ENCODE measurements at places on chromosomes 3 and 15.

- DNase-seq: no peak
Observed at GRCh38 chr3:113118336-113118735, 93.0 kb upstream of the BOC start.

DNA sequence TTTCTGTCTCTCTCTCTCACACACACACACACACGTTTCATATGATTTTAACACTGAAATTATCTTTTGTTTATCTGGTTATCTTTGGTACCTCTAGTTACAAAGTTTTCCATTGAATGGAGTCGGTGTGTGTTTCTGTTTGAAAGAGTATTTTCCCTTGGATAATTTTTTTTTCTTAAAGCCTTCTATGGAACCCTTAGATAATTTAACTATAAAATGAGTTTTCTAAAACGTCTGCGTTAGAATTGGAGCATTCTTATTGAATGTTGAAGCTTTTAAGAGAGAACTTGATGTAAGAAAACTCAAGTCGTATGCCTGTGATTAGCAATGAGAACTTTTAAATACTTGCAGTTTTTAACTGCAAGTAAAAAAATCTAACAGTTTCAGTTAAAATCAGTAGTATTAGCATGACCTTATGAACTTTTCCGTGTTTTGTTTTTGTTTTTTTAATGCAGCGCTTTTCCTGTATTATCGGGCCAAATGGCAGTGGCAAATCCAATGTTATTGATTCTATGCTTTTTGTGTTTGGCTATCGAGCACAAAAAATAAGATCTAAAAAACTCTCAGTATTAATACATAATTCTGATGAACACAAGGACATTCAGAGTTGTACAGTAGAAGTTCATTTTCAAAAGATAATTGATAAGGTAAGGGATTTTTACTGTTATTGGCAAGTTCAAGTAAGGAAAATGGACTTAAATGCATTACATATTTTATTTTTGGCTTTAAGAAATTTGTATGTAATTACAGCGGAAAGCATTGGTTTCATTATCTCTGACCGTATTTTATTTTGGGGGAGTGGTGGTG, 3.0 kb downstream of the SMC4 start:
- DNase-seq: no peak

DNA sequence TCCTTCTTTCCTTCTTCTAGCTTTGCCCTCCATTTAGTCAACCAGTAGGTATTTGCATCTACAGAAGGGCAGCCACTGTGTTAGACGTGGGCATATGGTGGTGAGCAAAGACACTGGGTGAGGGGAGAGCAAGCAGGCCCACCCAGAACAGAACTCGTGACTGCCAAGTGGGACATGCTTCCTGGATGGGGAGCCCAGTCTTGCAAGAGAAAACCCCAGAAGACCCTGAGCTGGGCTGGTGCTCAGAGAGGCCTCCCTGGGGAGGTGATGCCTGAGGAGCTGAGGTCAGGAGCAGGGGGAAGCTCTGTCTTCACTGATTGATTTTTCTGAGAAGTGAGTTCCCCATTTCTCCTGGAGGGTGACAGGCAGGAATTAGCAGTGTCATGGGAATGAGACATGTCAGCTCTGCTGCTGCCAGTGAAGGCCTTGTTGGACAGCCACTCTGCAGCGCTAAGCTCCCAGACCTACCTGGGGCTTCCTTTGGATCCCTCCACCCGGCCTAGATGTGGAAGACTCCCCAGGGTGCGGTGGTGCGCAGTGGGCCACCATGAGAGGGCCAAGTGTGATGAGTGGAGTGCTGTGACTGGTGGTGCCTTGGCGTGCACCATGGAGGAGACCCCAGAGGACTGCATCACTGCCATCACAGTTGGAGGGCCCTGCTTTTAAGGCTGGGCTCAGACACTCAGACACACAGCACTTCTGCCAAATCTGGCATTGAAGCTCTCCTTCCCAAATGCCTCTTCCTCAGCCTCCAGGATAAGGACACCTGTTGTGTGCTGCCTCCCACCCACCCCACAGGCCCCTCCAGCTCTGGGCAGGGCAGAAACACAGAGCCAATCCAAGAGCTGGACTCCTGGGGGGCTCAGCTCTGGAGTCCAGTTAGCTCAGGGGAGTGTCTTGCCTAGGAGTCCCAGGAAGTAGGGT, 40.0 kb upstream of the TOPBP1 start:
- DNase-seq: no peak

GRCh38 chr15:70013656-70014313, 83.9 kb downstream of the TLE3 start:
- no peak for DNase-seq

- no peak for DNase-seq
Observed at GRCh38 chr3:5115506-5116162, 6.5 kb upstream of the ARL8B start.

DNA sequence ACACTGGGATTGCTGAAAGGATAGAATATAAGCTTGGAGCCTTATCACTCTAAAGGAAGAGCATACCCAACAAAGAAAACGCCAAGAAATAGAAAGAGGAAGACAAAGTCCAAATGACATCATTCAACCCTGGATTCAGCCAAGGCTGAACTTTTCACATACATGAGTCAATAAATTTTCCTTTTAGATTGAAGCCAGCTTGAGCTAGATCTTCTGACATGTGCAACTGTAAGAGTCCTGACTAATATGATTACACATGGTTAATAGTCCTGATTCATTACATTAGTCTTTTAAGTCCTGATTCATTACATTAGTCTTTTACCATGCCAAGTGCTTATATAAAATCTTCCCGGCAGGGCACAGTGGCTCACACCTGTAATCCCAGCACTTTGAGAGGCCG, 13.6 kb upstream of the DENND6A start:
- DNase-seq: no peak

DNA sequence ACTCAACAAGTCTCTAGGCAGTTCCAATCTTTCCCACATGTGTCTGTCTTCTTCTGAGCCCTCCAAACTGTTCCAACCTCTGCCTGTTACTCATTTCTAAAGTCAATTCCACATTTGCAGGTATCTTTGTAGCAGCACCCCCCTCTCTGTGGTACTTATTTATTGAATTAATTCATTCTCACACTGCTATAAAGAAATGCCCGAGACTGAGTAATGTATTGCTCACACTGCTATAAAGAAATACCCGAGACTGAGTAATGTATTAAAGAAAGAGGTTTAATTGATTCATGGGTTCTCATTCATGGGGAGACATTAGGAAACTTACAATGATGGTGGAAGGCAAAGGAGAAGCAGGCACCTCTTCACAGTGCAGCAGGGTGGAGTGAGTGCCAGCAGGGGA, 1413.8 kb downstream of the SI start:
- no peak for DNase-seq

DNA sequence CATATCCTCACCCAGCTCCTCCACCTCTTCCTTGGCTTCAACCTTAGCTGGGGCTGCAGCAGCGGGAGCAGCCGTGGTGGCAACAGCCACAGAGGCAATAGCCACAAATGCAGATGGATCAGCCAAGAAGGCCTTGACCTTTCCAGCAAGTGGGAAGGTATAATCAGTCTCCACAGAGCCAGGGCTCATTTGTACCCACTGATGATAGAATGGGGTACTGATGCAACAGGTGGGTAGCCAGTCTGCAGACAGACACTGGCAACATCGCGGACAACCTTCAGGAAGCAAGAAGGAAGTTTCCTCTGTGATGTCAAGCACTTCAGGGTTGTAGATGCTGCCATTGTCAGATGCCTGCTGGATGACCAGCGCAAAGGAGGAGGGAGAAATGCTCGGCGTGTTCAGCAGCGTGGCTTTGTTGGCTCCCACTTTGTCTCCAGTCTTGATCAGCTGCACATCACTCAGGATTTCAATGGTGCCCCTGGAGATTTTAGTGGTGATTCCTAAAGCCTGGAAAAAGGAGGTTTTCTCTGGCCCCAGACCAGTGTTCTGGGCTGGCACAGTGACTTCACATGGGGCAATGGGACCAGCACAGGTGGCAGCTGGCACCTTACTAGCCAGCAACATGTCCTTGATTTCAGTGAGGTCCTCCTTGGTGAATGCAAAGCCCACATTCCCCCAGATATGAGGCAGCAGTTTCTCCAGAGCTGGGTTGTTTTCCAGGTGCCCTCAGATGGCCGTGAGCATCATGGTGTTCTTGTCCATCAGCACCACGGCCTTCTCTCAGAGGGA, 4.8 kb upstream of the PLCB2 start:
- no peak for DNase-seq

GRCh38 chr3:113838631-113839209, at the start of gene GRAMD1C:
Gene GRAMD1C (plus strand): TSS chr3:113838788. CDS start chr3:113838910, 122 bp downstream.
- DNase-seq: peak; percentile 73

- DNase-seq: no peak
Observed at GRCh38 chr3:61780016-61780415, 218.6 kb downstream of the PTPRG start.

GRCh38 chr3:141294848-141295247, 63.2 kb downstream of the PXYLP1 start:
- no peak for DNase-seq

- no peak for DNase-seq
Observed at GRCh38 chr15:33093222-33093621, 101.3 kb downstream of the FMN1 start.

DNA sequence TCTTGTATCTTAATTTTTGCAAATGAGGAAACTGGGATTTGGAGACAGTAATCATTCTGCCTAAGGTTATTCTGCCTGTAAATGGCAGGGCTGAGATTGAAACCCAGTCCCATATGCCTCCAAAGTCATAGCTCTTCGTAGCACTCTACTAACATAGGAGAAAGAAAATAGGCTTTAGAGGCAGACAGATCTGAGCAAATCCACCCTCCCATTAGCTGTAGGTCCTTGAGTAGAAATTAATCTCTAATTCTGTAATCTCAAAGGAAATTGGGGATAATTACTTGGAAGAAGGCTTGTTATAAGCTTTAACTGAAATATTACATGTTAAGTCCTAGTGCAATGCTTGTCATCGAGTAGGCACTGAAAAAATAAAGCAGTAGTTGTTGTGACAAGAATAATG, 252.1 kb upstream of the PEX5L start:
- no peak for DNase-seq

DNA sequence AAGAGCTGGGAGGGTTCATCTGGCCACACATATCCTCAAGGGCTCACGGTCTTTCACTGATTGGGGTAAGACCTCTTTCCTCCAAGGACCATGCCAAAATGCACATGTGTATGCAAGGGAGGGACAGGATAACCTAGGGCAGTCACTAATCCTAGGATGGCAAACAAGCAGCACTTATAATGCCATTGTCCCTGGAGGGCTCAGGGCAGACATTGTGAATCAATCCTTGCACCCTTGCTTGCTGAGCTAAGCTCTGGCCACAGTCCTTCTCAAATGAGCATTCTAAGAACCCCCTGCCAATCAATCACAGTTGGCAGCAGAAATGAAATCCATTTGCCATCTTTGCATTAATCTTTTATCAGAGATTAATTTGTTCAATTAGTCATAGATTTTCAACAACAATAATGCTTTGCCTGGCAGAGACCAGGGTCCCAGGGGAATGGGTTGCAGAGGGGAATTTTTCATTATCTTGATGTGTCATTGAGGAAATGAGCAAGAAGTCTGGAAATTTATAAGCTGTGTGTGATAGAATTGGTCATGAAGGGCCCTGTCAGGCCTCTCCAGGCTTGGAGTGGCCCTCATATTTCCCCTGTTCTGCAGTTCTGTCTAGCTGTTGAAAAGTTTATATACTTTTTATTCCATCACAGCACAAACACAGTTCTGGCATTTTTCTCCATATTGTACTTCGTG, 57.2 kb upstream of the KY start:
- no peak for DNase-seq

- DNase-seq: no peak
Observed at GRCh38 chr15:100642213-100642949, 40.0 kb downstream of the ASB7 start.

GRCh38 chr3:120449701-120450599, 842 bp downstream of the FSTL1 start:
- DNase-seq: no peak

DNA sequence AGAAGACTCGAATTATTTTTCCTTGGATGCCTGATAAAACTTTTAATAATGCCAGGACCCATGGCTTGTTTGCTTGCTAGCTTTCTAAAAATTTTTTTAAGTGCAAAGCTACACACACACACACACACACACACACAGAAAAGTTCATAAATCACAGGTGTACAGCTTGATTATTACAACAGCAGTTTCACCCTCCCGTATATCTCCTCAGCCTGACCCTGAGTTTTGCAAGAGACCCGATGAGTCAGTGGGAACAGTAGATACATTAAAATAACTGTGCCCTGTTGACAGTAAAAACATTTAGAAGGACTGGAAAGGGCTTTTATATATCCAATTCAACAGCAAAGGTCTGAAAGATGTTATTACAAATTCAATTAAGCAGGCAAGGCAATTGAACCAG, 46.7 kb downstream of the EMC4 start:
- no peak for DNase-seq

- no peak for DNase-seq
Observed at GRCh38 chr3:194023501-194024280, 112.3 kb upstream of the HES1 start.

DNA sequence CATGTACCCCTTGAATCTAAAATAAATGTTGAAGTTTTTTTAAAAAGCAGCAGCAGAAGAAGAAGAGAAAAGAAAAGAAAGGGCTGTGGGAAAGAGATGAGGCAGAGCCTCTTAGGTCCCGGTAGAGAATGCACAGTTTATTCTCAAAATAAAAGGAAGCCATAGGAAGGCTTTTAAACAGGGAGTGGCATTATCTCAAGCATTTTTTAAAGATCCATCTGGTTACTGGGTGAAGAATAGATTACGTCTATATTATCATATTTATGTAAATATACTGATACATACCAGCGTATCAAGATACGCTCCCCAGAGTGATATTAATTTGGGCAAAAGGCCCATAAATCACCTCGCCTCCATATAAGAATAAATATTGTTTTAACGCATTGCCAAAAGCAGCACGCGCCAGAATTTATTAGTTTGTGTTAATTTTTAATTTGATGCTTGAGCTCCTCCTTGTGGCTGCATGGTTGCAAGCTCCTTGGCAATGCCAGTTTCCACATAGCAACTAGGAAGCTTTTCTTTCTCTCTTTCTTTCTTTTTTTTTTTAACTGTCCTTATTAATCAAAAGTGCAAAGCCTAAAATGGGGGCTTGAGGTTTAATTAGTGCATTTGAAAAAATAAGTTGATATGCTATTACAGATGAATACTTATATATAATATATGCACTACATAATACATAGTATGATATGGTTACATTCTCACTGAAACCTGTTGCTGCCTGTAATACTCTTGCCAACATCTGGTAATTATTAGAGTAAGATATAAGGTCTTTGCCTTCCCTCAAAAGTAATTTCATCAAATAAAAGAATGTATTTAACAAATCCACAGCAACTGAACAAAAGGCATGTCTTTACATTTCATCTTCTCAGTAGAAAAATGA, 242.8 kb upstream of the UBE2E2 start:
- no peak for DNase-seq

- DNase-seq: peak; percentile 63
Observed at GRCh38 chr3:138834596-138835396, at the start of gene PIK3CB. Gene PIK3CB (minus strand): TSS chr3:138834928. CDS start chr3:138759343, 75,585 bp downstream.

DNA sequence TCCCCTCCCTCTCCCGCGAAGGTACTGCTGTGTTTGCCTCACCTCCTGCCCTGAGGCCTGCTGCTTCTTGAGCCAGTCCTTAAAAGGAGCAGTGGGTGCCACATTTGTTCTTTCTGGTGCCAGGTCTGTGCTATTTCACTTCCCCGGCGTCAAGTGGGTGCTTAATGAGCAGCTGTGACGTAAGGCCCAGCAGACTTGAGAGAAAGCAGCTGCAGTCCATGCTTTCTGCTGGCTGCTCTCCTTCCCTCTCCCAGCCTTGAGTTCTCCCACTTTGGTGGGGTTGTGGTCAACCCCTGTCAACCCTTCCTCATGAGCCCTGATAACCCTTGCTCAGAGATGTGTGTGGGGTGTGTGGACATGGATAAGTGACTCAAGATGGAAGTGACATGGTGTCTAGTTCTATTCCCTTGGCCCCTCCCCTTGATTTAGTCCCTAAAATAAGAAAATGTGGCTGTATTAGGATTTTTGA, 6.9 kb downstream of the INAFM2 start:
- DNase-seq: no peak

All from SW 1271 (cell line).